Muscle of arm (tissue), 14 donors: ENCODE measurements at places on chromosomes 16 and 17. TPM values are rescaled to one million over a fixed set of nuclear protein-coding genes. Genes with fewer than 3 reads are reported as not detected.

DNA sequence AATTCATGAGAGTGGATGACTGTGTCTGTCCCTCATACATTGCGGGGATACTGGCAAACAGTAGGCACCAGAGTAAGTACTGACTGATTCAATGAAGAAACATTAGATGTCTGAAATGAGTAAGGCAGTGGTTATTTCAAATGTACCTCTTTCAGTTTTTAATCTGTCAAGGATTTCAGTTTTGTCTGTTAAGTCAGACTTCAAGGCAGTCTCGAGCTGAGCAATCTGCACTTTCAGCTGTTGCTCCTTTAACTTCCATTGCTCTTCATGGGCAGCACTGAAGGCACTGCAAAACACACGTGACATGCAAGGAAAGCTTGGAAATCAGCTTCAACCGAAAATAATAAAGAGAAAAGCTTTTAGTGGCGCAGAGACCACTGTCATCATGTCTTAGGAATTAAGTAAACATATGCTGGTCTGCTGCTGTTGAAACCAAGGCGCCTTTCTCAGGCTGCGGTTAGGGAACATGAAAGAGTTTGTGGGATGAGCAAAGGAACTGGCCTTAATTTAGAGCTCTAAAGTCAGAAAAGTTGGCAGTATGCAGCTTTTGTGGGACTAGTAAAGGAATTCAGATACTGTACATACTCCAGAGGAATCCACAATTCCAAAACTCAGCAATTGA, 38.8 kb downstream of the RPGRIP1L start:
- DNase-seq, result peak; percentile 33

GRCh38 chr17:41185001-41185400, 290 bp upstream of the KRTAP4-1 start:
- DNase-seq, result no peak

DNA sequence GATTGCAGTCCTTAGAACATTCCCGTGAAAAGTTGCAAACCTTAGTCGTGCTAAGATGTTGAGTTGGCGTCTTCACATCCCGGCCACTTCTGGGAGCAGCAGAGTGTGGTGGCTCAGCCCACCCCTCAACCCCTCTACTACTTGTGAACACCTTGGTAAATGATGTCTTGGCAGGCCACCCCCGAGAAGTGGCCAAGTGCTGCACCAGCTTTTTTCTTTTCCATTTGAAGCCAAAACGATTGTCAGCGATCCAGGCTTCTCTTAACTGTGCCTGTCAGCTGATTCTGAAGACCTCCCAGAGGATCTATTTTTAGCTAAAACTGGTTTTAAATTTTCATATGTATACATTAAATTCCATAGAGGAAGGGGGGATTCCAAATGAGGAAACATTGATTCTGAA, 247.5 kb downstream of the CDH13 start:
- no peak for DNase-seq

- no peak for DNase-seq
Observed at GRCh38 chr17:71872843-71873485, 247.9 kb upstream of the SOX9 start.

- DNase-seq, result no peak
Observed at GRCh38 chr16:86477642-86478041, 32.7 kb upstream of the FOXF1 start.

DNA sequence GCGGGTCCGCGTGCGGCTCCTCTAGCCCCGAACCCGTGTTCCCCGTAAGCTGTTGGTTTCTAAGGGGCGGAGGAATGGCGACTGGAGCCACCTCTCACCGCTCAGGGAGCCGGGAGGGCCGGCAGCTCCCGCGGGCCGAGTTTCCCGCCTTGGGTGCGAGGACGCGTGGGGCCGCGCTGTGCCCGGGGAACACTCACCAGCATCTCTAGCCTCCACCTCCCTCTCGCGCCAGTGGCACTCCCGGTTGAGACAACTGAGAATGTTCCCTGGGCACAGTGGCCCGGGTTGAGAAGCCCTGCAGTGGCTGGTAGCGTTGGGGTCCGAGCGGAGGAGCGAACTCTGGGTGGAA, 560 bp downstream of the TELO2 start:
- no peak for DNase-seq

Gene ZFHX3
- 8.5 TPM for polyA plus RNA-seq
